Sigmoid colon (tissue), 7 donors: ENCODE measurements at places on chromosomes 11 and 22. TPM values are rescaled to one million over a fixed set of nuclear protein-coding genes. Genes with fewer than 3 reads are reported as not detected.
A peak's percentile ranks its signal among the peaks of the same experiment; 100 is the strongest.

Gene MYRF
- under 0.01 TPM for total RNA-seq

Gene SCGB1A1
- total RNA-seq: not detected

Gene IGSF9B
- 20.9 TPM for total RNA-seq

Gene TPBGL
- 0.33 TPM for total RNA-seq

Gene FGF19
- total RNA-seq: not detected

Gene IL18
- total RNA-seq: 11.8 TPM

Gene CRACR2B
- 1.5 TPM for total RNA-seq

Gene OR51E1
- 2.2 TPM for total RNA-seq

DNA sequence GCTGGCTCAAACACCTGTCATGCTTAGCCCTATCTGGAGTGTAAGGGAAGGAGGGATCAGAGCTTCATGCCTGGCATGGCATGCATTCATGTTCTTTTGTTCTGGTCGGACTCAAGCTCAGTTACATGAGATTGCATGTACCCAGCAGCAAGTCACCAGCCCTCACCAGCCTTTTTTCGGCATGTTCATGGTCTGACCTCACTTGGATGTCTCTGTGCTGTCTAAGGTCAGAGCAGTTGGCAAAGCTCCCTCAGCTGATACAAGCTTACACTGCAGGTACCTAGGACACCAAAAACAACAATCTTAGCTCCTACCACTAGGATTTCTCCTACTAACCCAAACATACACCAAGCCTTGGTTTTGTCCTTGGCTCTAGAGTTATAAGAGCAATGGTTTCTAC is 152.6 kb downstream of the BARX2 start:
- H3K27ac ChIP-seq: no peak overlapping the region
- H3K4me1 ChIP-seq: no peaks in the 10 kb centered on the region
- DNase-seq: no peak
- H3K36me3 ChIP-seq: no peaks in the 10 kb centered on the region

GRCh38 chr11:63683133-63683991 is 2.1 kb downstream of the RTN3 start:
- H3K36me3 ChIP-seq: no peaks in the 10 kb centered on the region
- no peaks in the 10 kb centered on the region for H3K4me1 ChIP-seq
- no peaks in the 10 kb centered on the region for H3K27me3 ChIP-seq
- DNase-seq: no peak
- peak overlapping the region; percentile 97 for H3K27ac ChIP-seq

DNA sequence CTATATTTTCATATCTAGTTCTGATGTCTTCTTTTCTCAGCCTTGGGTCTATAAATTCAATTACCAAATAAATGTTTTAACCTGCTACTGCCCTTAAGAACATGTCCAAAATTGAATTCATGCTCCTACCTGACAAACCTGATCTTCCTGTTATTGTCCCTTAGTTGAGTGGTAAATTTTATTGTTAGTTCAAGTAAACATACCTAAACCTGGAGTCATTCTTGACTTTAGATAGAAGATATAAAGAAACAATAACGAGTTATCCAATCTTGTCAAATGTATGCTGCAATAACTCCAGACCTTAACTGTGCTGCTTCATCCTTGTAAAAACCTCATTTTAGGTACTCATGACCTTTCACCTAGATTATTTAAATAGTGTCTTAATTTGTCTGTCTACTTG is 34.6 kb upstream of the SC5D start:
- no peaks in the 10 kb centered on the region for H3K4me1 ChIP-seq
- H3K27ac ChIP-seq: no peak overlapping the region
- DNase-seq: no peak

DNA sequence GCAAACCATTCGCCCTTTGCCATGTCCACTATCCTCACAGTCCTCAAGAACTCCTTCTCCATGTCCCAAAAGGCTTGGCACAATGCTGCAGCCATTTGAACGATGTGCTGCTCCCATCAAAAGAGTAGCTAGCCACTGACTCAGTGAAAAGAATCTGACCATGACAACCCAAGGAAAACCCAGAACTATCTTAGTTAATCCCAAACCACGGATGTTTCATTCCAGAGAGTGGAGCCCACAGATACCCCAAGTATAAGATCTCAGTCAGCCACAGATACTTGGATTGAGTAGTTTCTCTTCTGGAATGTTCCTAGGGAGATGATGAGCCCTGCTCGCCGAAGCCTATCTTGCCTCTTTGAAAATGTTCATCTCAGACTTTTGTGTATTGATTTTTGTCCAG is 176.9 kb downstream of the NAV2 start:
- no peak overlapping the region for H3K4me3 ChIP-seq
- no peaks in the 10 kb centered on the region for H3K27me3 ChIP-seq
- peaks cover 26% of the 10 kb centered on the region for H3K4me1 ChIP-seq

DNA sequence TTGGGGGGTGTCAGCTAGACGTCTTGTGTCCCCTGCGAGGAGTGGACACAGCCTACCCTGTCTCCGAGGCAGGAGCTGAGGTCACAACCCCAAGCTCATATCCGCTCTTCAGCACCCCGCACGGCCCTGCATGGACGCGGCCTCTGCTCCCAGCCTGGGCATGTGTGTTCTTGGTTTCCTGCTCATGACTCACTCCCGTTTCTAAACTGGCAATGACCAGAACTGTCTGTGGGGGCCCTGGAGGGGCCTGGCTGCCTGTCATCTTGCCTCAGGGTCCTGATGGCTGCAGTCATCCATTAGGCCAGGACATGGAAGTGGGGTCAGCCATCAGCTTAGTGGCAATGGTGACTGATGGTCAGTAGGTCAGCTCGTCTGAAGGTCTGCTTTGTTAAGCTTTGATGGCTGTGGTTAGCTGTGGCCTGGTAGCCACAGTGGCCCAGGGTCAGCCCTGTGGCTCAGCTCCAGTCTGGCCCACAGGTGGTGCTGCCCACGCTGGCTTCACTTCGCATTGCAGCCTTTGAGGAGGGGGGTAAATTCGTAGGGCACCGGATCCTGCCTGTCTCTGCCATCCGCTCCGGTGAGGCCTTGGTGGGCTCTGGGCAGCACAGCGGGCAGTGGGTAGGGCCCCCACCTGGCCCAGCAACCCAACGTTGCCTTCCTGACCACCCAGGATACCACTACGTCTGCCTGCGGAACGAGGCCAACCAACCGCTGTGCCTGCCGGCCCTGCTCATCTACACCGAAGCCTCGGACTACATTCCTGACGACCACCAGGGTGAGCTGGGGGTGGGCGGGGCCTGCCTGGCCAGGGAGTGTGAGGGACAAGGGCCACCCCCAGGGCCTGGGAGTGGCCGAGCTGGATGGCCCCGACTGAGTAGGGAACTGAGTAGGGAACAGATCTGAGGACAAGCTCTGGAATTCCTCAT is 12.0 kb downstream of the PLCB3 start:
- no peak for DNase-seq
- no peak overlapping the region for H3K27ac ChIP-seq
- no peak overlapping the region for H3K4me3 ChIP-seq
- peaks cover 30% of the 10 kb centered on the region for H3K36me3 ChIP-seq

DNA sequence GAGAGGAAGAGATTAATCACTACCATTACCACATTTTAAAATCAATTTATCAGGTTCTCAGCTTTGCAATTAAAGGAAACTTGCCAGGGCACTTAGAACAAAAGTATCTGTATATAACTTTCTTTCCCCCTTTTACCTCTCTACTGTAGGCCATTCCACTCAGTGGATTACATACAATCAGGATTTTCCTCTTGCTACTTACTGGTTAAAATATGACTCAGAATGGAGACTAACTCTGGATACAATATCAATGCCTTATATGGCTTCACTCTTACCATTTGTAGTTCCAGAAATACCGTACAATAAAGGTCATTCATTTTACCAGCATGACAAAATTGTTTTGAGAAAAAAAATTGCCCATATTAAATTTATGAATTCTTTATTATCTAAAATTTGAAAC is 706.8 kb downstream of the KCNA4 start:
- no peak for DNase-seq
- H3K27ac ChIP-seq: no peak overlapping the region
- H3K4me3 ChIP-seq: no peak overlapping the region
- H3K36me3 ChIP-seq: no peaks in the 10 kb centered on the region

DNA sequence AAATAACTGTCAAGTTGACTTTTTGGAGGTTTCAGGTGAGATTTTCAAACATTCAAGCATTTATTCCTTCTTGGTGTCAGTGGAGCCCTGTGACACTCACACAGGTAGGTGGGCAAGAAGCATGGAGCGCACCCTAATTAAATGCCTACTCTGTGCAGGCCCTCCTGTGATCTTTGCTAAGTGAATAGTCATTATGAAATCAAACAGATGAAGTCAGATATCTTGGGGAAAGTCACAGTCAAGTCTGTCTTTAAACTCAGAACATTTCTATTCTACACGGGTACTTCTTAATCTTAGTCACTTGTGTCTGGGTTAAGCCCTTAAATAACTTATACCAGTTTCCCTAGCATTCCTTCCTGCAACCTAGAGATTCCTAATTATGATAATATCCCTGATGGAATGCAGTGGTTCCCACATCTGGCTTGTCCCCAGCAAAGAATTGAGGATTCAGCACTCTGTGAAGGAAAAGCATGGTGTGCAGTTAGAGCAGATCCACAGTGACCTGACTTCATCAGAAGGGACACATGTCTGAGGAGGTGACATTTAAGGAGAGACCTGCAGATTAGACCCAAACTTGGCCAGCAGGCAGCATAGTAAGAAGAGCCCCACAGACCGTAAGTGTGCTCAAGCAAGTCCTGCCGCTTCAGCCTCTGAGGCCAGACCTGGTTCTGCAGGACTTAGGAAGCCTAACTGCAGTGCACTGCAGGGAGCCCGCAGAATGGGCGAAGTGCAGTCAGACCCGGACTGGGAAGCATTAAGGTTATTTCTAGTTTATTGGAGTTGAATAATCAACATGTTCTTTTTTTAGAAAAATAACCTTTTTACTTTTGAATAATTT is 85.3 kb upstream of the GAL start:
- no peak for DNase-seq
- no peaks in the 10 kb centered on the region for H3K27me3 ChIP-seq
- peaks cover 39% of the 10 kb centered on the region for H3K36me3 ChIP-seq

- H3K36me3 ChIP-seq: no peaks in the 10 kb centered on the region
- H3K4me3 ChIP-seq: no peak overlapping the region
- no peak overlapping the region for H3K27ac ChIP-seq
- peak; percentile 50 for DNase-seq
- H3K27me3 ChIP-seq: peaks cover 69% of the 10 kb centered on the region
Observed at GRCh38 chr22:50016988-50017700, 4.6 kb upstream of the IL17REL start.

GRCh38 chr22:46619830-46620501 is at the start of gene GRAMD4:
Gene GRAMD4 (plus strand): TSS chr22:46620386. CDS start chr22:46626800, 6,414 bp downstream.
- H3K27ac ChIP-seq: peak within 1 kb of the TSS; percentile 54
- H3K27me3 ChIP-seq: no peaks in the 10 kb centered on the region
- H3K4me3 ChIP-seq: no peak within 1 kb of the TSS

- H3K4me1 ChIP-seq: peaks cover 48% of the 10 kb centered on the region
- no peak for DNase-seq
- H3K36me3 ChIP-seq: no peaks in the 10 kb centered on the region
- no peaks in the 10 kb centered on the region for H3K27me3 ChIP-seq
- H3K27ac ChIP-seq: peak overlapping the region; percentile 76
- H3K4me3 ChIP-seq: no peak overlapping the region
Observed at GRCh38 chr11:83042964-83043711, 28.6 kb downstream of the RAB30 start.

DNA sequence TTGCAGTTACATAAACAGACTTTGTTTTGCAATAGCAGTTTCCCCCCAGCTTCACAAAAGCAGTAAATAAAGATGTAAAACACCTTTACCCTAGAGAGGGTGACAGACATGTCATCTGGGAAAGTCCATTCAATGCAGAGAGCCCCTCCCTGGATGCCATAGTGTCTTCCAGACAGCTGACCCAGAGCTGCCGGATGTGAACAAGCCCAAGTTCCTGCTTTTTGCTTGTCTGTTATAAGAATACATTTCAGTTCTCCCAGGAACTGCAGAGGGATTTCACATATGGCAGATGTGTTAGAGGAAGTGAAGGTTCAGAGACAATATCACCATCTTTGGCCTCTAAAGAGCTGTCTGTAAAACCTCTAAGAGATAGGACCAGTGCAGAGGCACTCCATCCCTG is 48.9 kb downstream of the RELT start:
- no peaks in the 10 kb centered on the region for H3K36me3 ChIP-seq
- no peak overlapping the region for H3K4me3 ChIP-seq
- DNase-seq: no peak
- no peaks in the 10 kb centered on the region for H3K4me1 ChIP-seq
- no peaks in the 10 kb centered on the region for H3K27me3 ChIP-seq
- H3K27ac ChIP-seq: no peak overlapping the region

GRCh38 chr11:76307396-76307795 is 73.5 kb downstream of the THAP12 start:
- no peak overlapping the region for H3K27ac ChIP-seq
- no peak for DNase-seq
- H3K27me3 ChIP-seq: no peaks in the 10 kb centered on the region
- no peaks in the 10 kb centered on the region for H3K36me3 ChIP-seq
- no peak overlapping the region for H3K4me3 ChIP-seq
- no peaks in the 10 kb centered on the region for H3K4me1 ChIP-seq

GRCh38 chr11:113260541-113260940 is 53.8 kb upstream of the TTC12 start:
- no peaks in the 10 kb centered on the region for H3K4me1 ChIP-seq
- H3K27ac ChIP-seq: no peak overlapping the region
- DNase-seq: no peak
- no peak overlapping the region for H3K4me3 ChIP-seq
- no peaks in the 10 kb centered on the region for H3K27me3 ChIP-seq
